IMR-90 (cell line): ENCODE measurements at places on chromosomes 1 and 21. TPM values are rescaled to one million over a fixed set of nuclear protein-coding genes. Genes with fewer than 3 reads are reported as not detected.

DNA sequence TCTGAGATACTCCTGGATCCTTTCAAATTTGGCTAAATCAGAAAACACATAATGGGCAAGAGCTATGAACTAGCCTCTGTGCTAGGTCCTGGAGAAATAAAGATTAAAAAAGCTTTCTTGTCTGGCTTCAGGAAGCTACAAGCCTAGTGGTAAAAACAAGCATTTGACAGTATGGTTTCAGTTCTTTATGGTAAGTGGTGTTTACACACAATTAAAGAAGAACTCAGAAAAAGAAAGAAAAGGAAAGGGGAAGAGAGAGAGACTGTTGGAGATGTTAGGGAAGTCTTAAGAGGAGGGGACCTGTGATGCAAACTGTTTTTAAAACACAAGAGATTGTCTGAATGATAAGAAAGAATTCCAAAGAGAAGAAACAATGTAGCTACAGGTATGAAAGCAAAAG lies 1.8 kb downstream of the OR10J1 start:
- no peak for DNase-seq

ACTL8 gene
- total RNA-seq = under 0.01 and 0.28 TPM in 2 replicates

SH2D1B gene
- total RNA-seq = 0.18 TPM in 1 of 2 replicates, not detected in the other

- DNase-seq = peak; percentile 90
These were observed 246.3 kb upstream of the RAB4A start for GRCh38 chr1:229024528-229025130.

DNA sequence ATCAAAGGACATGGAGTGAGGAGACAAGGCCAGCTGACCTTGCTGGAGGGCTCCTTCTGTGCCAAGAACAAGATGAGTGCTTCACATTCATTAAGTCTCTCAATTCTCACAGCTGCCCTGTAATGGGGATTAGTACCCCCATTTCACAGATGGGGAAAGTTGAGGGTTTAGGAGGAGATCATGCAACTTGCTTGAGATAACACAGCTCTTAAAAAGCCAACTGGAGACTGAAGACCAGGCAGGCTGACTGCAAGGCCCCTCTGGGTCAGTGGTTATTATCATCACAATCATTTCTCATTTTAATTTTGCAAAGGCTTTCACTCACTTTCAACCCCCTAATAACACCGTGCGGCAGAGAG lies 46.8 kb downstream of the GPR161 start:
- DNase-seq = no peak

- DNase-seq = peak; percentile 94
These were observed 64.3 kb upstream of the HOOK1 start for GRCh38 chr1:59750328-59751003.

ST6GALNAC3 gene
- 0.56 and 1.3 TPM in 2 replicates for total RNA-seq

MATN1 gene
- total RNA-seq = 0.56 TPM in 1 of 2 replicates, not detected in the other

CLDN17 gene
- not detected in 2 replicates for total RNA-seq

SYT14 gene
- total RNA-seq = 1.3 and 1.4 TPM in 2 replicates

GJA4 gene
- not detected in 2 replicates for total RNA-seq

C1QB gene
- total RNA-seq = not detected in 2 replicates
